ENCODE measurements at places on chromosomes 5 and 9.

- DNase-seq, result no peak
Measured at GRCh38 chr9:134136996-134137299, 1.1 kb downstream of the WDR5 start.

GRCh38 chr9:123684393-123685149, 245.4 kb downstream of the DENND1A start:
- DNase-seq, result no peak

DNA sequence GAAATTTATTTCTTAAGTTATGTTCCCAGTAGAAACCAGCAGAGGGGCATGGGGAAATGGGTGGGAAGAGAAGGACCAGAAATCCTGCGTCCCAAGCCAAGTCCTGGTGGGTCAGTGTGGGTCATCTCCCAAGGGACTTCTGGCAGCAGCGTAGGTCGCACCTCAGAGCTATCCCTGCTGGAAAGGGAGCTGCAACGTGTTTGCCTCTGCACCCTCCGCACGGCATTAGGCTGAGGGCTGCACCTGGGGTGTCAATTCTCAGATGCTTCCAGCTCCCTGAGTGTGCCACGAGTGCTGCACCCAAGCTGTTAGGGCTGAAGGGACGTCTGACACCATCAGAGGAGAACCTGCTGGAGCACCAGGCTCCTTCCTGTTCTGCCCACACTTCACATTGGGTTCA, 182.8 kb downstream of the CACNA1B start:
- DNase-seq, result no peak

DNA sequence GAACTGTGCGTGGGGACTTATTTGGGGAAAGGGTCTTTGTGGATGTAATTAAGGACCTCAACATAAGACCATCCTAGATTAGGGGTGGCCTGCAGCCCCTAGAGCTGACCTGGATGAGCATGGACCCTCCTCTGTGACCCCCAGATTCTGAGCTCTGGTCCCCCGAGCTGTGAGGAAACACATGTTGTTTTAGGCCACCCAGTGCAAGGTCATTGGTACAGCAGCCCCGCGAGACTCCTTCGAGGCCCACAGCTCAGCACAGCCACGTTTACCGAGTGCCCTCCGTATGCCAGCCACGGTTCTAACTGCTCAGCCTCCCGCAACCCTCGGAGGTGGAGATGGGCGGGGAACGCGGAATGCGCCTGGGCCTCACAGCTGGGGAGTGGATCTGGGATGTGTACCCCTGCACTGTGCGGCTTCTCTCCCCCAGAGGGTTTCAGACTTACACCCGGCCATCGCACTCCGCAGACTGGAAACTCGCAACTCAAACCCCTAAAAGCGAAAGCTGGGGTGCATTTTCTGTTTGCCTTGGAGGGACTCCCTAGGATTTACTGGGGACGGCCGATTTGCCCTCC, 4.5 kb upstream of the GPSM1 start:
- DNase-seq, result no peak

DNA sequence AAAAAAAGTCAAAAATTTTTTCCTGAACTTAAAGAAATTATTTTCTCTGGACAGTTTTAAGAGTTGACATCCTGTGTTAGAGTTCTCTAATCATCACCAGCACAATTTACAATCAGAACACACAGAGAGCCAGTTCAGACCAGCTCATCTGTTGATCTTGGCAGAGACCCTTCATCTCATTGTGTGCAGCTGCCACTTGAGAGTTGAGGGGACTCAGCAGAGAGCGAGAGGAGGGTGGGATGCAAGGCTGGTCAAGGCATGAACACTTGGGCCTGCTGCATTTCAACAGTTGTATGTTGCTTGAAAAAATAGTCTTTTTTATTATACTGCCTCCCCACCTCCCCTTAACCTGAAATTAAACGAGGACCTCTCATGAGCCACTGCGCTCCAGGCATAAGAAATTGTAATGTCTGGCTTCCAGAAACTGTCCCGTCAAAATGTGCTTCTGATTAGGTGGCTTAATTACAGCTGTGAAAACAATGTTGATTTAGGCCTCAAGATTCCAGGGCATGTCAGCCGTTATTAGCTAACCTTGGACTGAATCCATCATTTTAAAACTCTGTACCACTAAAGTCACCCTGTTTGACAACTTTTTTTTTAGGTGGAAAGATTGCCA, 383.6 kb downstream of the CCDC171 start:
- DNase-seq, result peak; percentile 94
